Cortex of kidney (tissue), 1 donor: ENCODE measurements at places on chromosomes 6 and 20.

- no peak for DNase-seq
Observed at GRCh38 chr6:121771937-121772720, 336.7 kb downstream of the GJA1 start.

DNA sequence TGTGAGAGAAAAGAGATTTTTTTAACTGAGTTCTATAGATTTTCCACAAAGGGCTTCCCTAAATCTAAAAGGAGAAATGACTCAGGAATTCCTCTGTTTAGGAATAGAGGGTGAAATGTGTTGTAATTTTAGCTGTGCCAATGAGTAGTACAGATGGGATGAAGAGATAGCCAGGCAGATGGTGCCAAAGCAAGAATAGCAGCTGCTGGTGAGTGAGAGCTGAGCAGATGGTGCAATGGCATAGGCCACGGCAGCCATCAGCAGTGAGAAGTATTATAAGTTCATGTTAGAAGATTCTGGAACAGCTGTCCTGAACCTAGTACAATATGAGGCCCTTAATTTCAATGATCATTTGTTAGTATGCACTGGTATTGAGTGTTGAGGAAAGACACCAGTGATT, 40.2 kb upstream of the CRISP1 start:
- no peak for DNase-seq

GRCh38 chr6:29663300-29664042, 6.6 kb downstream of the MOG start:
- DNase-seq: no peak

- DNase-seq: no peak
Observed at GRCh38 chr6:125346201-125346925, 44.6 kb upstream of the HDDC2 start.

- DNase-seq: no peak
Observed at GRCh38 chr6:31558631-31559500, 11.5 kb downstream of the NFKBIL1 start.

- no peak for DNase-seq
Observed at GRCh38 chr6:144849920-144850319, 564.8 kb downstream of the UTRN start.

- no peak for DNase-seq
Observed at GRCh38 chr6:5083813-5084359, 1.3 kb upstream of the PPP1R3G start.

GRCh38 chr20:59888050-59888449, 45.4 kb downstream of the SYCP2 start:
- DNase-seq: no peak

- no peak for DNase-seq
Observed at GRCh38 chr6:137968901-137969300, 101.8 kb downstream of the TNFAIP3 start.

DNA sequence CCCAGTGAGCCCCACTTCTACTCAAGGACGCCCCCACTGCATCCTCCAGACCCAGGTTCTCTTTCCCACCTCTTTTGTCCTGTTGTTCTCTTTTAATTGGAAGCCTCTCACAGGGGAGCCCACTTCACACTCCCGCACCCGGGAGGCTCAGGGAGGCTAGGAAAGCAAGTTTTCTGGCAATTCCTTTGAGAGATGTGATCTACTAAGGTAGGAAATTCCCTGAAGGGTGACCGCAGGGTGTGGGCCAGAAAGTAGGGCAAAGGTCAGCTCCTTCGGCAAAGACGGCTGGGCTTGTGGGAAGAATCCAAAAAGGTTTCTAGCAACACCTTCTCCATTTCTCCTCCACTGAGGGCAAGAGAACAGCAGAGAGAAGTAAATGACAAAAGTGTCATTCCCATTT, 98.1 kb upstream of the PTPN1 start:
- no peak for DNase-seq

GRCh38 chr6:27940766-27941165, 16.3 kb upstream of the OR2B6 start:
- DNase-seq: no peak
